Glutamatergic neuron (in vitro differentiated cells): ENCODE measurements at places on chromosomes 7 and 10. TPM values are rescaled to one million over a fixed set of nuclear protein-coding genes. Genes with fewer than 3 reads are reported as not detected.
A peak's percentile ranks its signal among the peaks of the same experiment; 100 is the strongest.

Gene CYP26A1
- total RNA-seq, result 4.2 TPM

Gene BAMBI
- total RNA-seq, result 5.8 TPM

DNA sequence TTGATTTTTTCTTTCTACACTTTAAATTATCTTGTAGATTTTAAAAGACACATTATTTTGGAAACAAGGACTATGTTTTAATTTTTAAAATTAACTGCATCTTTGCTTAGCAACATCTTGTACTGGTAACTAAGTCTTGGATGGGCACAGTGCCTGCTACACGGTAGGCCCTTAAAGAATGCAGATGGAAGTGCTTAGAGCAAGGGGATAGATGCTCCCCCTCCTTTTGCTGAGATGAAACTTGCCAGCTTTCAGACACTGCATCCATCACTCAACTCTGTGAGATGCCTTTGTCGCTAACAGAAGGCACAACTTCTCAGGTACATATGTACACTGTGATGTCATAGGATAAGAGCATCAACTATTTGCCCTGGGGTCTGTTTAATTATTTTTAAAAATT is 103.9 kb downstream of the LRRC18 start:
- H3K27me3 ChIP-seq, result peaks cover 2% of the 10 kb centered on the region
- H3K4me1 ChIP-seq, result peaks cover 19% of the 10 kb centered on the region
- no peak overlapping the region for H3K4me3 ChIP-seq
- H3K27ac ChIP-seq, result no peak overlapping the region

GRCh38 chr10:95391164-95391563 is 100.4 kb upstream of the PDLIM1 start:
- H3K4me3 ChIP-seq, result no peak overlapping the region
- peaks cover 12% of the 10 kb centered on the region for H3K4me1 ChIP-seq
- no peaks in the 10 kb centered on the region for H3K36me3 ChIP-seq

DNA sequence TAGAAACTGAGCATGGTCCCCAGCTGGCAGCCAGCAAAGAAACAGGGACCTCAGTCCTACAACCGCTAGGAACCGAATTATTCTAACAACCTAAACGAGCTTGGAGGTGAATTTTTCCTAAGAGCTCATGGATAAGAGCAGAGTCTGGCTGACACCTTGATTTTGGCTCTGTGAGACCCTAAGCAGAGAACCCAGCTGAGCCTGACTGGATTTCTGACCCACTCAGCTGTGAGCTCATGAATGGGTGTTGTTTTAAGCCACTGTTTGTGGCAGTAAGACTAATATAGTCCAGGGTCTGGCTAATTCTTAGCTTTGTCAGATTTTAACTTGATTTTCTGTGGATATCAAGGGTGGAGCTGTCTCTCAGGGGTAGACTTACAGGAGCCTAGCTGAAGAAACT is 77.1 kb downstream of the KAT6B start:
- H3K4me1 ChIP-seq, result peaks cover 25% of the 10 kb centered on the region
- H3K4me3 ChIP-seq, result no peak overlapping the region
- H3K27ac ChIP-seq, result no peak overlapping the region
- H3K27me3 ChIP-seq, result peaks cover 2% of the 10 kb centered on the region

DNA sequence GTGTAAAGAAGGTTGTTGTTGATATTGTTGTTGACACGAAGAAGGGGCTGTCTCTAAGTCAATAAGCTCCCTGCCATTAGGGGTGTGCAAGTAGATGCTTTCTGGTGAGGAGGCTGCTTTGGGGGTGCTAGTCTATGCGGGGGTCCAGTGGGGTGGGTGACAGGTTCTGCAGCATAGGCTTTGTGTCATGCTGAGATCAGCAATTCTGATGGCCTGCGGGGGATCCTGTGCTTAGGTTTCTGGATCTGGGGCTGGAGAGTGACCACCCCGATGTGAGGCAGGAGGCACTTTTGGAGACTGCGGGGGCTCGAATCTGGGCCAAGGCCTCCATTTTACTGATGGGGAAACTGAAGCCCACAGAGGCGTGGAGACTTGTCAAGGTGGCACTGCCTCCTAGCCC is 5.1 kb downstream of the AQP1 start:
- no peaks in the 10 kb centered on the region for H3K36me3 ChIP-seq
- DNase-seq, result no peak
- peaks cover 15% of the 10 kb centered on the region for H3K4me1 ChIP-seq
- H3K27me3 ChIP-seq, result peaks cover 9% of the 10 kb centered on the region
- H3K27ac ChIP-seq, result no peak overlapping the region

DNA sequence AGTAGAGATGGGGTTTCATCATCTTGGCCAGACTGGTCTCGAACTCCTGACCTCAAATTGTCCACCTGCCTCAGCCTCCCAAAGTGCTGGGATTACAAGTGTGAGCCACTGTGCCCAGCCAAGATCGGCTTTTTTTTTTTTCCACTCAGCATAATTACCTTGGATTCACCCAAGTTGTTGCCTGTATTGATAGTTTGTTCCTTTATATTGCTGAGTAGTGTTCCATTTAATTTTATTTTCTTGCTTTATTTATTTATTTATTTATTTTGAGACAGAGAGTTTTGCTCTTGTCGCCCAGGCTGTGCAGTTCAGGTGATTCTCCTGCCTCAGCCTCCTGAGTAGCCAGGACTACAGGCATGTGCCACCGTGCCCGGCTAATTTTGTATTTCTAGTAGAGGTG is 21.3 kb downstream of the KMT2E start:
- no peaks in the 10 kb centered on the region for H3K36me3 ChIP-seq
- H3K27ac ChIP-seq, result peak overlapping the region; percentile 52
- peaks cover 17% of the 10 kb centered on the region for H3K4me1 ChIP-seq
- peaks cover 7% of the 10 kb centered on the region for H3K27me3 ChIP-seq

Gene ACTL6B
- total RNA-seq, result 95.2 TPM

Gene MALRD1
- 0.27 TPM for total RNA-seq

GRCh38 chr10:102727037-102727818 is 12.8 kb downstream of the SFXN2 start:
- no peaks in the 10 kb centered on the region for H3K36me3 ChIP-seq
- H3K27ac ChIP-seq, result no peak overlapping the region
- no peak for DNase-seq
- H3K27me3 ChIP-seq, result peaks cover 7% of the 10 kb centered on the region

DNA sequence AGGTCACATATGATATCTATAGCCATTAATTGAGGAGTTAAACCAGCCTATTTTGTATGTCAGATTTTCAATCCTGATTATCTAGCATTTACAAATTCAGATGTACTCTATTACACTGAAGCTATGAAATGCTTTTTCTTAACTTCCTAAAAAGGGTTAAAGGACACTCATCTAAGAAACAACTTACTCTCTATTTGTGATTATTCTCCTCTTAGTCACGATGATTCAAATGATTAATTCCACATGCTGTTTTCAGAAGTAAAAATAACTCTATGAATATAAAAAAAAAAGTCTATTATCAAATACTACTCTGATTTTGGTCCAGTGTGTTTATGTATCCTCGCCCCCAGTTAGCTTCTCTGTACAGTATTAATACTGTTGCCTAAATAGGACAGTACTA is 1199.9 kb downstream of the GATA3 start:
- H3K27me3 ChIP-seq, result no peaks in the 10 kb centered on the region
- H3K27ac ChIP-seq, result no peak overlapping the region
- no peaks in the 10 kb centered on the region for H3K36me3 ChIP-seq
- no peak for DNase-seq

DNA sequence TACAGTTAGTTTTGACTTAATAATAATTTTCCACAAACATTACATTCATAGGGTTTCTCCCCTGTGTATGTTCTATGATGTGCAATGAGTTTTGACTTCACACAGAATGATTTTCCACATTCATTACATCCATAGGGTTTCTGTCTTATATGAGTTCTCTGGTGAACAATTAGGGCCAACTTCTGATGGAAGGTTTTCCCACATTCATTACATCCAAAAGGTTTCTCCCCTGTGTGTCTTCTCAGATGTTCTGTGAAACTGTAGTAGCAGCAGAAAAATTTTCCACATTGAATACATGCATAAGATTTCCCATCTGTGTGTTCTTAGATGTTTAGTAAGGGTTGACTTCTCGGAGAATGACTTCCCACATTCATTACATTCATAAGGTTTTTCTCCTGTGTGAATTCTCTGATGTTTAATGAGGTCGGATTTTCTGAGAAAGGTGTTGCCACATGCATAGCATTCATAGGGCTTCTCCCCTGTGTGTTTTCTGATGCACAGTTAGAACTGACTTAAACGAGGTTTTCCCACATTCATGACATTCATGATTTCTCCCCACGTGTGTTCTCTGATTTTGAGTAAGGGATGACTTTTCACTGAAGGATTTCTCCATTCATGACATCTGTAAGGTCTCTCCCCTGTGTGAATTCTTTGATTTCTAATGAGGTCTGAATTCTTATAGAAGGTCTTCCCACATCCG is 118.5 kb downstream of the ZNF33B start:
- no peak overlapping the region for H3K27ac ChIP-seq
- H3K36me3 ChIP-seq, result peaks cover 61% of the 10 kb centered on the region
- no peaks in the 10 kb centered on the region for H3K4me1 ChIP-seq
- H3K27me3 ChIP-seq, result peaks cover 1% of the 10 kb centered on the region
- no peak for DNase-seq

DNA sequence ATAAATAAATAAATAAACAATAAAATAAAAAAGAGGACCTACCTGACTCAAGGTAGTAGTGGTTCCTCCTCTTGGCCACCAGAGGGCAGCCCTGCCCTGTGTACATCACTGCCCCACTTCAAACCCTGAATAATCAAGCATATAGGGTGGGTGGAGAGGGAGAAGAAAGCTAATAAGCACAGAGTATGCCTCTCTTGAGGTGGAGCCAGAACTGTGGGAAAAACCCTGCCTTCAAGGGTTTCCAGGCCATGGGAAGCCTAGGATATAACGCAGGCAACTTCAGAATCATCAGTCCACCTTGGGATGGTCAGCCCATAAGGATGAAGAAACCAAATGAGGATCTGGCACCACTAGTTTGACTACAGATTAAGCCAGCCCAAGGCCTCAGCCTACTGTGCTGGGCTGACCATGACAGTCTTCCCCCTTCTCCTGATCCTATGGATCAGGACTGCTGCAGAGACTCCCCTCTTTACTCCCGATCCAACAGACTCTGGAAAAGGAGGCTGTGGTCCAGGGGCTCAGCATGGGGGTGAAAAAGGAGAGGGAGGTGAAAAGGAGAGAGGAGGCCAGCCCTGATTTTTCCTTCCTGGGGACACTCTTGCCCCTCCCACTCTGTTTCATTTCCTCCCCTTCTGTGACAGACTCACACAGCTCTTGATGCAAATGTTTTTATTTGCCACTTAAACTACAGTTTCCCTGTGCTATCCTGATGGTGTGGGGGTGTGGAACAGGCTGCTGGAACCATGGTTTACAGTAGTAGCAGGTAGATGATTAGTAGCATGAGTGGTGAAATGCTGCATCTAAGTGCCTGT is 10.1 kb downstream of the AVPI1 start:
- H3K27me3 ChIP-seq, result no peaks in the 10 kb centered on the region
- H3K36me3 ChIP-seq, result no peaks in the 10 kb centered on the region
- H3K4me1 ChIP-seq, result peaks cover 4% of the 10 kb centered on the region
- H3K27ac ChIP-seq, result no peak overlapping the region

DNA sequence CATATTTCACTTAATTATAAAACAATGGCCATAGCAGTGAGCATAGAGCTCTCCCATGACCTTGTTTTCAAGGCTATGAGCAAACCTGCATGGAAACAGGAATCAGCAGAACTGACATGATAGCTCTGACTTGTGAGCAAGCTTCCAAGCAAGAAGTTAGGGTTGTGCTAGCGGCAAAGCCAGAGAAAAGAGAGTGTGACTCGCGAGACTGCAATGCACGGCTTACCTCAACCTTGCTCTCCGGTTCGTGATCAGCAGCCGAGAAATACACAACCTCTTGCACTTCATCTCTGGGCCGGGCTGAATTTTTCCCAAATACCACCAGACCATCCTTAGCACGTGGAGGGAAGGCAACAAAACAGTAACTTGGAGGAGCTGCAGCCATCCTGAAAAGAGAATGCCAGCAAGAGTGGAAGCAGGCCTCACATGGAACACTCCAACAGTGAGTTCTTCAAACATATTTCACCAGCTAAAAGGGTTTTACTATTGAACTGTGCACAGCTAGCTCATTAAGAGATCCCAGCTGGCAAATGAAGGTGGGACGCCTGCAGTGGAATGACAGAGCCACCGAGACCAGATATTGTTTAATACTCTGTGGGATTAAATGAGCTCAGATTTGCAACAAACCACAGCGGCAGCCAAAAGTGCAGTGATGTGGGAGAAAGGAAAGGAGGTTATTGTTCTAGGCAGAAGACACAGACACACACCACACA is 20.8 kb downstream of the SCRN1 start:
- peak overlapping the region; percentile 39 for H3K4me3 ChIP-seq
- peaks cover 18% of the 10 kb centered on the region for H3K36me3 ChIP-seq
- peak overlapping the region; percentile 29 for H3K27ac ChIP-seq
- DNase-seq, result no peak

GRCh38 chr7:69193061-69193460 is 405.2 kb upstream of the AUTS2 start:
- no peak for DNase-seq
- H3K36me3 ChIP-seq, result no peaks in the 10 kb centered on the region
- no peaks in the 10 kb centered on the region for H3K27me3 ChIP-seq
- H3K4me3 ChIP-seq, result no peak overlapping the region
- no peaks in the 10 kb centered on the region for H3K4me1 ChIP-seq

DNA sequence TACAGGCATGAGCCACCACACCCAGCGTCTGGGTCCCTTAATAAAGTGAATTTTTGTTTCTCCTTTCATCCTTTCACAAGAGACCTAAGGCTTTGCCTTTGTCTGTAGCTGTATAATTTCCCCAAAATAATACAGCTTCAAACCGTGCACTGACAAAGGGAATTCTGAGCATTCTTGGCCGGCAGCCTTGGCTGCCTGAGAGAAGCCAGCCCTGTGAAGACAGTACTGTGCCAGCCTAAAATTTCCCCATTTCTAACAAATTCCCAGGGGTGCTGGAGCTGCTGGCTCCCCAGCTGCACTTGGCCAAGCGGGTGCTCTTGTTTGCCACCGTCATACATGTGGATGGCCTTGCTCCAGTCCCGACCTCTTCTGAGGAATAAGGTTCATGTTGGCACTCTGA is 106.2 kb downstream of the ZMYND11 start:
- H3K4me3 ChIP-seq, result no peak overlapping the region
- no peaks in the 10 kb centered on the region for H3K36me3 ChIP-seq
- H3K4me1 ChIP-seq, result no peaks in the 10 kb centered on the region

Gene ABCB1
- 0.78 TPM for total RNA-seq

Gene TFR2
- total RNA-seq, result 5.1 TPM

Gene FFAR4
- total RNA-seq, result not detected

- peaks cover 8% of the 10 kb centered on the region for H3K4me1 ChIP-seq
- H3K36me3 ChIP-seq, result no peaks in the 10 kb centered on the region
- H3K27me3 ChIP-seq, result no peaks in the 10 kb centered on the region
- H3K27ac ChIP-seq, result no peak overlapping the region
Measured at GRCh38 chr7:70214071-70214470, 615.8 kb downstream of the AUTS2 start.

Gene KCNMA1
- total RNA-seq, result 3.2 TPM

GRCh38 chr7:24133691-24134090 is 150.3 kb upstream of the NPY start:
- H3K27ac ChIP-seq, result no peak overlapping the region
- no peaks in the 10 kb centered on the region for H3K27me3 ChIP-seq
- H3K4me1 ChIP-seq, result no peaks in the 10 kb centered on the region
- H3K4me3 ChIP-seq, result no peak overlapping the region
- H3K36me3 ChIP-seq, result no peaks in the 10 kb centered on the region

DNA sequence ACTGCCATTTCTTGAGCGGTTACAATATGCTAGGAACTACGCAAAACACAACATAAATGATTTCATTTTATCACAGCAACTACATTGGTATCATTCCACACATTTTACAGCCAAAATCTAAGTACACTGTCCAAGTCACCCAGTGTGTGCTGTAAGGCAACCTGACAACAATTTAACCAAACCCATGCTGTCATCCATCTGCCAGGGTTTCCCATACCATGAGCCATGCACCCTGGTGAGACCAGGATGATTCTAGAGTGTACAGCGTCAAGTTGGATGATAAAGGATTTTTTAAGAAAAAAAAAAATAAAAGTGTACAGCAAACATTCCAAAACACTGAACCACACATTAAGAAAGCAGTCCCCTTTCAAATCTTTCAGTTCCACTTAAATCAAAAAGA is 52.9 kb downstream of the PIK3AP1 start:
- H3K27ac ChIP-seq, result no peak overlapping the region
- no peak overlapping the region for H3K4me3 ChIP-seq
- DNase-seq, result no peak
- H3K36me3 ChIP-seq, result no peaks in the 10 kb centered on the region
